ENCODE measurements at places on chromosomes 4 and X. TPM values are rescaled to one million over a fixed set of nuclear protein-coding genes. Genes with fewer than 3 reads are reported as not detected.

- DNase-seq, result no peak
Observed at GRCh38 chr4:84848432-84848831, 118.1 kb downstream of the WDFY3 start.

- no peak for DNase-seq
Observed at GRCh38 chr4:148205476-148205875, 236.7 kb downstream of the NR3C2 start.

DNA sequence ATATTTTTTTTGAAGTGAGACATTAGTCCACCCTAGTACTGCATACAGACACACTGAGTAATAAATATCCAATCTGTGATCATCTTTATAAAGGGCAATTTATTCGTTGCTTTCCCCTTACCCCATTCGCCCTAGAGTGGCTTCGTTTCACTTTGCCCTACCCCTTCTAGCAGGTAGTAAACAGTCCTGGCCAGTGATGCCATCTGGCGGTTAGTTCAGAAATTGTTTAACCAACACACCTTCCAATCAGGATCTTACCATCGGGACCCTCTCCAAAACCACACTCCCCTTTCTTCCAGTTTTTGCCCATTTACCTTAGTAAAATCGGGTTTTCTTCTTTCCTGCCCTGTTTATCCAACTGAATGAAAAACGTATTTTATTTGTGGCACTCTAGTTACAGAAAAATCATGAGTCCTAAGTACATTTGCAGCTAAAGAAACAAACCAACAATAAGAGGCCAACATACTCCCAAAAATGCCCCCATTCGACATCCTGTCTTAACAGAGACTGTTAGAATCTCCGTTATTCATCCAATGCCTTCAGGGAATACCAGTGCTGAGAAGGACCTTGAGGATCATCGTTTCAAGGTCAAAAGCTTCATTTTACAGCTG lies 2.2 kb downstream of the PPA2 start:
- no peak for DNase-seq

PCDH11X gene
- 2.3 TPM for total RNA-seq

KDR gene
- 15.6 TPM for total RNA-seq

NLGN3 gene
- total RNA-seq, result 10.9 TPM
